ENCODE measurements at places on chromosomes 3 and 15.
A peak's percentile ranks its signal among the peaks of the same experiment; 100 is the strongest.

- no peak for DNase-seq
These were observed 45.9 kb downstream of the NIPA2 start for GRCh38 chr15:22884344-22884743.

DNA sequence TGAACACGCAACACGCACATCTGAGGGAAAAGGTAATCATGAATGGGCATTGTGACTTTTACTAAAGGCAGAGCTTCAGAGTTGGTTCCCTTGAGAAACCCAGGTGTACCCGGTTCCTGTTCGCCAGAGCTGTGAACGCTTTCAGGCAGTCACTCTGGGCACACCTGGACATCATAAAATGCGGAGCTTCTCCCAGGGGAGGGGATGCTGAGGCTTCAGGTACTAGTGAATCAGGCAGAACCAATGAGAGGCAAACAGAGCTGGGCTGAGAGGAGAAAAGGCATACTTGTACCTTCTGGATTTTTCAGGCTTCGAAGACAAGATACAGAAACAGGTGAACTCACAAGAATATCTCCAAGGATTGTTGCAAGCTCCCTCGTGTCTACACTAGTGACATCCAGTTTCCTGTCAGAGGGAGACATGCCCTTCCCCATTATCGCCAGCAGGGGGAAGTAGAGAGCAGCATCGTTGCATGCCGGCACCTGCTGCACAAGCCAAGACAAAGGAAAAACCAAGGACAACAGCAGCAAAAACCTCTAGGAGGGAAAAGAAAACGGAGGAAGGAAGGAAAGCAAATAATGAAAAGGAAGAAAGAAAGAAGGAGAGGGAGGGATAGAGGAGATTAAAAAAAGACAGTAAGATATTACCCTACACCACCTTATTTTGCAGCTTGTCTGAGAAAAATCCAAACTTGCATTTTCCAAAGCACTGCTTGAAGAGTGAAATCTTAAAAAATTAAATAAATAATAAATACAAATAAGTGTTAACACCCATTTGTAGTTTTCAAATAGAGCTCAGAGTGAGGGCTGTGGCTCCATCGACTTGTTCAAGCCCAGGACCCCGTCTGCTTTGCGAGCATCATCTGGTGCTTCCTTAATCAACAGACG is 2.0 kb downstream of the AHSG start:
- DNase-seq = peak; percentile 65

- no peak for DNase-seq
These were observed 317.3 kb upstream of the NAALADL2 start for GRCh38 chr3:174541708-174542315.

- peak; percentile 93 for DNase-seq
These were observed at the start of gene CHCHD6 for GRCh38 chr3:126703512-126704493. Gene CHCHD6 (plus strand): TSS chr3:126704240. CDS start chr3:126704313, 73 bp downstream.

- DNase-seq = no peak
These were observed 471.5 kb upstream of the CADM2 start for GRCh38 chr3:84487296-84487695.

DNA sequence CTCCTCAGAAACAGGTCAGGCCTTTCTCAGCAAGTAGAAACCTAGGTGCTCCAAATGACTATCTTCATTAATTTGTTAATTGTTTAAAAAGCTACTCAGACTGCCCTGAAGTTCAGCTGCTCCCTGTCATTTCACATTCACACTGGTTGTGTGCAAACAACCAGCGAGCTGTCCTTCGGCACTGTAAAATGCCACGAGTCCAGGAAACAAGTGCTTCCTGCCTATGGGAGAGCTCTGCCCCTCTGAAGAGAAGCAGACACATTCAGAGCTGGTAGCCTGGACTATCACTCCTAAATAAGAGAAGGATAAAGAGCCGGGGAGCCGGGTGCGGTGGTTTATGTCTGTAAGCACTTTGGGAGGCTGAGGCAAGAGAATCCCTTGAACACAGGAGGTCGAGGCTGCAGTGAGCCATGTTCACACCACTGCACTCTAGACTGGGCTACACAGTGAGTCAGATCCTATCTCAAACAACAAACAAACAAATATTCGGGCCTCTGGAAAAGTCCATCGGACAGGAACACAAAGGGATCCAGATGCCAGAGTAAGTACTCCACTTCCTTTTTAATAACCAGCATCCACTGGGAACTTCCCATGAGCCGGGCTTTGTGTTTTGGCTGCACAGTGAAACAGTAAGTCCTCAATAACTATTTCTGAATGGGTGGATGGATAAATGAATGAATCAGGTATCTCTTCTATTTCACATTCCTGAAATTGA is 114.4 kb upstream of the WNT5A start:
- DNase-seq = no peak

DNA sequence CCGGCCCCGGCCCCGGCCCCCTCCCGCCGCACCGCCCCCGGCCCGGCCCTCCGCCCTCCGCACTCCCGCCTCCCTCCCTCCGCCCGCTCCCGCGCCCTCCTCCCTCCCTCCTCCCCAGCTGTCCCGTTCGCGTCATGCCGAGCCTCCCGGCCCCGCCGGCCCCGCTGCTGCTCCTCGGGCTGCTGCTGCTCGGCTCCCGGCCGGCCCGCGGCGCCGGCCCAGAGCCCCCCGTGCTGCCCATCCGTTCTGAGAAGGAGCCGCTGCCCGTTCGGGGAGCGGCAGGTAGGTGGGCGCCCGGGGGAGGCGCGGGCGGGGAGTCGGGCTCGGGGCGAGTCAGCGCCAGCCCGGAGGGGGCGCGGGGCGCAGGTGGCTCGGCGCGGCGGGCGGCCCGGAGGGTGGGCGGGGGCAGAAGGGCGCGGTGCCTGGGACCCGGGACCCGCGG is 352 bp downstream of the CHRD start:
- DNase-seq = no peak

DNA sequence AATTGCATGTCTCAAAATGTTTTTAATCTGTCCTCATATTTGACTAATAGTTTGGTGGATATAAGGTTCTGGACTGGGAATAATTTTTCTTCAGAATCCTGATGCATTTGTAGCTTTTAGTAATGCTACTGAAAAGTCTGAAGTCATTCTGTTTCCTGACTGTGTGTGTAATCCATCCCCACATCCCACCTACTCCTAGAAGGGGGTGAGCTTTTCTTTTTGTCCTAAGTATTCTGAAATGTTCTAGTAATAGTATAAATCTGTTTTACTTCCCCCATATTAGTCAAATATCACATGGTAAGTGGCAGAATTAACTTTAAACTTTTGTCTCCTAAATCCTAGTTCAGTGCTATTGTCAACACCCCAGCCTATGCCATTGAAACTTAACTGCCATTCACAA is 162.8 kb downstream of the GREM1 start:
- DNase-seq = no peak

- no peak for DNase-seq
These were observed 650 bp downstream of the PYGO1 start for GRCh38 chr15:55587321-55588069.

- DNase-seq = no peak
These were observed 233.5 kb upstream of the PROK2 start for GRCh38 chr3:72018343-72018984.

DNA sequence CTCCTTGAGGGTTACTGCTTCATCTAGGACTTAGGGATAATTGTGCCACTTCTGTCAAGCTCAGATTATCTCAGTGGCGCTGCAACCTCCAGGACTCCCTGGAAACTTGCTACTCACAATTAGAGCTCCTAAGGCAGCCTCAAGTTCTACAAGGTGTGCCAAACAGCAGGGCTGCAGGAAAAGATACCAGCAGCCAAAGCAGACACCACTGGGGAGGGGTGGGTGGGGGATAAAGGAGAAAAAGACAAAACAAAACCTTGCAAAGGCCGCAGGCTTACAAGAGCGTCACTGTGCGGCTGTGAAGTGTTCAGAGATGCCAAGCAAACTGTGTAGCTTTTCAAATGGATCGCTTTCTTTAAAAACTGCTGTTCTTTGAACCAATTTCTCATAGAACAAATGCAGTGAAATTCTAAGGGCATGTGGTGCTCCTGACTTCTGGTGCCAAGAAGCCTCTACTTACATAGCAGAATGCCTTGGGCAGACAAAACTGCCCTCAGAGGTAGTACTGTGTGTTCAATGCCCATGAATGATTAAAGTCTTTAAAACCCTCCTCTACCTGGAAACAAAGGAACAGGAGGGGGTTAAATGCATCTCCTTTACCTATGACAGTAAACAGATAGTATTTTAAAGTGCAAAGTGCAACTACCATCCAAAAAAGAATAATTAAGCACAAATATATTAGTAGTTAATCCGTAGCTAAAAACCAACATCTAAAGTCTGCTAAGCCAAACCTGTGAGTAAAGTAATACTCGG is 353.4 kb downstream of the FOXP1 start:
- no peak for DNase-seq

DNA sequence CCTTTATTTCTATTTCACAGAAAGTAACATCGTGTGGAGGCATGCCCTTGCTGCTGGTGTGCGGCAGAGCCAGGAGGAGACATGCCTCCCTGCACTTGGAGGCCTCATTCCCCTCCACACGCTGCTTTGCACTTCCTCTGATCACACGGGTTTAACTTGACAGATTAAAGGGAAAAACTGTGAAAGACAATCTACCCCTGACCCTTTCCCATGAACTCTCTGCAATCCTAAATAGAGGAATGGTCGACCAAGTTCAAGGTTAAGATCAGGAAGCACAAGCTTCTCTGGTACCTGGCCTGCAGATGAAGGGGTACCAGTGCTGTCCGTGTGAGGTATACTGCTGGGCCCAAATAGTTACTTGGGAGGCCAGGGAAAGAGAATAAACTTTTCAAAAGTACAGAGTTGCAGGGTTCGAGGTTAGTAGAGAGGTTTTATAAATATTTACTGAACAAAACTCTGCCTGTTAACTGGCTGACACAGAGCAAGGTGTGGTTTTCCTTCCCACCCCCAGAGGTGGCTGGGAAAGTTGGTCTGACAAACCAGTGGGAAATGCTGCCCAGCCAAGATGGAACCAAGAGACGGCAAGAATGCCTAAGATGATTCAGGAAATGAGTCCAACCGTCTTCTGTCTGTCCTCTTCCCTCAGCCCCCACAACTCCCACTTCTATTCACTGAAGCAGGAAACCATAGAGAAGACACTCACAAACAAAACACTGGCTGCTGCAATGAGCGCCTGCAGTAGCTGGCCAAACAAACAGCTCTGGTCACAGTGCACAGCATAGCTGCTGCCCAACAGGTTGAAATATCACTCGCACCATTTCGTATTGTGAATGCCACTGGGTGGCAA is 79.6 kb downstream of the IGF2BP2 start:
- DNase-seq = no peak

- DNase-seq = no peak
These were observed 91.6 kb upstream of the TRIM42 start for GRCh38 chr3:140586311-140586710.

GRCh38 chr3:152825566-152825965 is 9.4 kb upstream of the P2RY1 start:
- no peak for DNase-seq

DNA sequence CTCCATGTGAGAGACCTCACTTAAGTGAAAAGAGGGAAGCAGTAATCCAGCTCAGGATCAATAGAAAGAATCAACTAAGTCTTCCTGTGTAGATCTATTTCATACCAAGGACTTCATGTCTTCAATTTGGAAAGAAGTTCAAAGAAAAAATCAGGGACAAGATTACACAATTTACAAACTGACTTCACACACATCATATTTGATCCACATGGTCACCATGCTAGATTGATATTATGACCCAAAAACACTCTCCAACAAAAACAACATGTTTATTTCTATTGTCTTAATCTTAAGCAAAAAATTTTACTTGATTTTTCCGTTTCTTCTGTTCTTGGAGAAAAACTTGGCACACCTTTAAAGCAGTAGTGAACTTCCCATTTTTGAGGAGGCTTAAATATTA is 76.3 kb downstream of the THBS1 start:
- no peak for DNase-seq

DNA sequence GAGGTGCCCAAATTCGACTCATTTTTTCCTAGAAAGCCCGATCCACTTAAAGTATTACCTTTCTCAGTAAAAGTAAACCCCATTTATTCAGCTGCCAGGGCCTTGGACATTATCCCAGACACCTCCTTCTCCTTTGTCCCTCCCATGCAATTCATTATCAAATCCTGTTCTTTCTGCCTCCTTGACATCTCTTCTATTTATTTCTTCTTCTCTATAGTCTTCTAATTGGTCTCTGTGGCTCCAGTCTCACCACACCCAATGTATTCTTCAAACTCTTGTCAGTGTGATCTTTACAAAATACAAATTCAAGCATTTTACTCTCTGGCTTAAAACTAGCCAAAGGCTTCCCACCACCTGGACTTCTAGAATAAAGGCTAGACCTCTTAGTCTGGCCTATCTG is 120.3 kb downstream of the IL20RB start:
- DNase-seq = no peak

DNA sequence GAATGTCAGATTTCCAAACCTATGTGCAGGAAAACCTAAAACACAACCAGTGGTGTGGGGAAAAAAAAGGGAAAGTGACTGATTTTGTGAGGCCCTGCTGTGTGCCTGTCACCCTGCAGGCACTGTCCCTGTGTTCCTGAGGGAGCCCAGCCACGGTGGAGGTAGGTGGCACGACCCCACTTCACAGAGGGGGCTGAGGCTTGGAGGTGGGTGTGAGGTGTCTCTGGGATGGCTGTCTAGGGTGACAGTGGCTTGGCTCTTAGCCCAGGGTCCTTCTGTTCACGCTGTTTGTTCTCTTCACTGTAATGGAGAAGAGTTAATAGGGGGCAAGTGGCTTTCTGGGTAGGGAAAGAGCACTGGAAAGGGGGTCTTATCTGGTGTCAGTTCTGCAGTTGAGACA is 22.6 kb downstream of the RASGRF1 start:
- DNase-seq = no peak

- DNase-seq = no peak
These were observed 46.0 kb upstream of the GSK3B start for GRCh38 chr3:120140098-120140742.

DNA sequence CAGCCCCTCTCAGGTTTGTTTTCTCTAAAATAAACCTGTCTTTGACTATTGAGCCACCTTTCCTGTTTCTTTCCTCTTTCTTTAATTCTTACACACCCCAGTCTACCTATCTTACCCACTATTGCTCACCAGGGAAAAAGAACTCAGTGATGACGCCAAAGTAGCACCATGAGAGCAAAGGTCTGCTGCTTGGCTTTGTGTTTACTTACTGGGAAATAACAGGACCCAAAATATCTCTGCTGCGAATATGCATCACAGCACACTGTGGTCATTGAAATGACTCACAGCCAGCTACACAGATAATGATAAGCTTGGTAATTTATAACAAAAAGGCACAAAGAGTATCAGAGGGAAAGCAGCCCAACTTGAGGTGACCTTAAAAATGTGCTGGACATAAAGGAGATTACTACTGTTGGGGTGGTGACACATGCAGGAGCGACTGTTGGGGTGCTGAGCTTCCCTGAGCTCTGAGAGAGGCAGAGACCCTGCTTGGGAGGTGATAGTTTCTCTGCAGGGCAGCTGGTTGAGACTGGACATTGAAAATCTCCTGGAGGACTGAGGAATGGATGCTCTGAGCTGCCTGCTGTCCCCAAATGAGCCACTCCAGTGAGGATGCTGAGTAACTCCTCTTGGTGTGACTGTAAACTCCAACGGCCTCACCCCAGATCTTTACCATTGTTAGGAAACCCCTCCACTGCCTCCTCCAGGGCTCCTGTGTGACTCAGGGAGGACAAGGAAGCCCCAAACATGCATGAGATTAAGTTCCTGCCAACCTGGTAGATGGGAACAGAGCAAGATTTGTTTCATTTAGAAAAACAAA is 14.5 kb downstream of the EFCAB12 start:
- no peak for DNase-seq

GRCh38 chr3:28039829-28040228 is 201.6 kb upstream of the CMC1 start:
- no peak for DNase-seq

Measured in central memory CD4-positive, alpha-beta T cell (primary cell).